SJCRH30 (cell line): ENCODE measurements at places on chromosomes 4 and X.

- peak; percentile 80 for DNase-seq
Measured at GRCh38 chr4:128386761-128387599, 99.4 kb upstream of the PGRMC2 start.

DNA sequence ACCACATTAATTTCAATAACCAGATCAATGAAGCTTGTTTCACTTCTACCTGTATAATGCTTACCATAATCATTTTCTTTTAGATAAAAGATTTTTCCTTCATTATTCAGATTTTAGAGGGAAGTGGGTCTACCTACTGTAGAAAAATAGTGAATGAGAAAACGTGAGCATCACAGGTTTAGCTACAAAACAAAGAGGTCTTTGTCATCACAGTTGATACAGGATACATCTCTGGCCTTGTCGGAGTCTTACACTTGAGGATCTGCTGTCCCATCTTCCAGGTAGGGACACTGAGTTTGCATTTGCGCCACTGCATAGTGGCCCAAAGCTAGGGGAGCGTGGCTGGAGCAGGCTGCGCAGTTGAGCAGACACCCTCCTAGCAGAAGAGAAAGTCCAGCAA lies 710 bp downstream of the CLDN24 start:
- DNase-seq: no peak

DNA sequence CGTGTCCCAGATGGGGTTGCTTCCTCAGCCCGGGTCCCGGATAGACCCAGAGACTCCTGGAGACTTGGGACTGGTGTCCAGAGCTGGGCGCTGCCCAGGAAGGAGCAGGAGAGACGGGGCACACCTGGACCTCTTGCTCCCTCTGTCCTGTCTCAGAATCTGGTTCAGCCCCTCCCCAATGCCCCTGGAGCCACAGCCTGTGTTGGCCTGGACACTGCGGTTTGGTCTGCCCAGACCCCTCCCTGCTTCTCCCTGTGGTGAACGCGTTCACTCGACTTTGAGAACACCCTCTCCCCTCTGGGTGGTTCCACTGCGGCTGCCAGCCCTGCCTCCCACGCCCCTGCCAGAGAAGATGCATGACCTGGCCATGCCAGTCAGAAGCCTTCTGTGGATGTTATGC lies 111.1 kb downstream of the HMX1 start:
- no peak for DNase-seq

- no peak for DNase-seq
Measured at GRCh38 chr4:140213749-140214148, 59.8 kb upstream of the MAML3 start.

- DNase-seq: peak; percentile 38
Measured at GRCh38 chr4:288891-289290, 16.4 kb downstream of the ZNF732 start.

GRCh38 chr4:168360271-168360670 lies 41.7 kb upstream of the DDX60 start:
- DNase-seq: no peak

DNA sequence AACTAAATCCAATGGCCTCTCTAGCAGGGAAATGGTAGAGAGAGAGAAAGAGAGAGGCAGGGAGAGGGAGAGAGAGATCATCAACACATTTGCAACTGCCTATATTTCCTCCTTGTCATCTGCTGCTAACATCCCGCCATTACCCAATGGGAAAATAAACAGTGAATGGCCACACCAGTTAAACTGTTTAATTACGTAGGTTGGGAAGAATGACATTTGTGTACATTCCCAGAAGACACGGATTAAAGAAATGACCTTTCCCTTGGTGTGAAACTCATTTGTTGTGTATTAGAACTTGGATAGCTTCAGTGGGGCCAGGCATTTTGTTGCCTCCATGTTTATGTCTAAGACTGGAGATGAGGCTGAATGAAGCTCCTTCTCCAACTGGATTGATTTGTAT lies 95.8 kb upstream of the GPC4 start:
- no peak for DNase-seq

DNA sequence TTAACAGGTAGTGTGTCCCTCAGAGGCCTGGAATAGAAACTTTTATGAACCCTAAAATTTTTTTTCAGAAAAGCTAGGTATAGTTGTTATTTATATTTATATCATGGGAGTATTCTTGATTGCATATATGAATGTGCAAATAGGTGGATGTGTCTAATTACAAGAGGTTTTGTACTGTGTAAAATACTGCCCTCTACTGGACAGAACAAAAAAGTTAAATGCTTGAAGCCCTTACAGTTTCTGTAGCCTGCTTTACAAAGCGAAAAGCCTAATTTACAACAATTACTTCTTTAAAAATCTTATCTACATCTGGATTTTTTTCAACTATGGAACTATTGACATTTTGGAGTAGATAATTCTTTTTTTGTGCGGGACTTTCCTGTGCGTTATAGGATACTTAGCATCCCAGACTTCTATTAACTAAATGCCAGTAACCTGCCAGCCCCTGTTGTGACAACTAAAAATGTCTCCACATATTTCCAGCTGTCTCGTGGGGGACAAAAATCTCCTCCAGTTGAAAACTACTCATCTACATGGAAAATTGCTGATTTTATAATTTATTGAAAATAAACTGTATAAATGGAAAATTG lies 35.1 kb downstream of the ENPEP start:
- DNase-seq: no peak

DNA sequence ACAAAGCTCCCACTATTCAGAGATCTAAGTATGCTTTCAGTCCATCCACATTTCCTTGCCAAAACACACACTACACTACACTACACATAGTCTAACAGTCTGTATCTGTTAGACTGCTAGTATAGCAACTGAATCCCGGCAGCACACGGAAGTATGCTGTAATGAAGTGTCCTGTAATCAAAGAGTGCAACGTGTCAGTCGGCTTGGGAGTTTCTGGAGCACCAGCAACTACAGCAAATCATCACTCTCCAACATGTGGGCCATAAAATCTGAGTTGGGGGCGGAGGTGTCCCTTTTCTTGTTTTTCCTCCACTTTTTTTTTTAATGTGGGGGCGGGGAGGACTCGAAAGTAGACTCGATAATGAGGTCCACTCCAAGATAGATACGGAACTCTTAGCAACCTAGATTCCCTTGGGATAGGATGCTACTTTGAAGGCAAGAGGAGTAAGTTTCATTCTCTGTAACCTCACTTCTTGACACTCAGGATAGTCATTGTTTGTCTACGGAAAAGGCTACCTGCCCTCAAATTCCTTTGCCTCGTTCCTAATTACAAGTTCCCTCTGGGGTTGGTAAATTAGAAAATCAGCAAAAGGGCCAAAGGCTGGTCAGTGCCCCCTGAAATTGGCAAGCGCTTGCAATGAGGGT lies 722 bp downstream of the SLC10A7 start:
- peak; percentile 59 for DNase-seq

DNA sequence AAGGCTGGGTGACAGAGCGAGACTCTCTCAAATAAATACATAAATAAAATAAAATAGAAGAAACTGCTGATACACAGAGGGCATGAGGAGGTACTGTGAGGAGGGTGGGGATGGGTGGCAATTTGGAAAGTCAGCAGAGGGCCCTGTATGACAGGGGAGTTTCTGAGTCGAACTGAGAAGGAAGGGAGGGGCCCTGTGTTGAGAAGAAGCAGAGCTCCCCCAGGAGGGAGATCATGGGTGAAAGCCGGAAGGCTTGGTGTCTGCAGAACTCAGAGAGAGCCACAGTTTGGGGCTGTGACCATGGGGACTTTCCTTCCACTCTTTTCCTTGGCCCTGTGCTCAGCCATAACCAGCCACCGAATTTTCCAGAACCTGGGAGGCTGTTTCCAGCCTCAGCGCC lies 24.8 kb upstream of the AFAP1 start:
- no peak for DNase-seq

GRCh38 chrX:45233531-45233930 lies 32.9 kb upstream of the DIPK2B start:
- no peak for DNase-seq

- DNase-seq: no peak
Measured at GRCh38 chrX:150642423-150642822, 50.8 kb upstream of the MTMR1 start.

- DNase-seq: no peak
Measured at GRCh38 chr4:184019076-184019475, 114.0 kb downstream of the STOX2 start.

DNA sequence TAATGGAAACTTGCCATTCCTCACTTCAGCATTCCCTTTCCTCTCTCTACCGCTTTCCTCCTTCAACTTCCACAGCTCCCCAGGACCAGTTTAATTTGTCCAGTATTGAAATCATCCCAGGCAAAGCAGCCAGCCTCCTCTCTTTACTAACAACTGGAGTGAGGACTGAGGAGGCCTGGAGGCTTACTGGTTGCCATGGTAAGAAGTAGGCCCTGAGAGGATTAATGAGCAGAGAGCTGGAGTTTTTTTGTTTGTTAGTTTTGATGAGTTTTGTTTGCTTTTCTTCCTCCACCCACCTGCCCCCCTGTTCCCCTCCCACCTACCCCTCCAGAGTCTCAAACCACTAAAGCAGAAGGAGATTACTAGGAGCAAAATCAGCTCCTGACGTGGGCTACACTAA lies 29.5 kb upstream of the PLP1 start:
- DNase-seq: no peak

DNA sequence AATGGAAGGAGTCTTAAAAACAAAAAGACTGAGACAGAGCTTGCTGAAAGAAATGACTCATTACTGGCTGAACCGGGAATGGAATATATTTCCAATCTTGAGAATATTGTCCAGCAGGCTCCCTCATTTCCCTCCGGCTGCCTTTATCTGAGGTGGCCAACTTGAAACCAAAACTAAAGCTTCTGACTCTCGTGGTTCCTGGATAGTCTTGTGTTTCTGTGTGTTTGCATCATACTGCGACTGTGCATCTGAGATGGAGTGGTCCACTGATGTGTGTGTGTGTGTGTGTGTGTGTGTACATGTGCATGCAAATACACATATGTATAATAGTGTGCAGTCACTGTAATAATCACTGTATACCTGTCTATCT lies 145.6 kb upstream of the SCML1 start:
- peak; percentile 17 for DNase-seq

GRCh38 chr4:169015186-169015623 lies 5.2 kb upstream of the CBR4 start:
- DNase-seq: no peak

- no peak for DNase-seq
Measured at GRCh38 chr4:183657564-183657963, 1.4 kb downstream of the RWDD4 start.

DNA sequence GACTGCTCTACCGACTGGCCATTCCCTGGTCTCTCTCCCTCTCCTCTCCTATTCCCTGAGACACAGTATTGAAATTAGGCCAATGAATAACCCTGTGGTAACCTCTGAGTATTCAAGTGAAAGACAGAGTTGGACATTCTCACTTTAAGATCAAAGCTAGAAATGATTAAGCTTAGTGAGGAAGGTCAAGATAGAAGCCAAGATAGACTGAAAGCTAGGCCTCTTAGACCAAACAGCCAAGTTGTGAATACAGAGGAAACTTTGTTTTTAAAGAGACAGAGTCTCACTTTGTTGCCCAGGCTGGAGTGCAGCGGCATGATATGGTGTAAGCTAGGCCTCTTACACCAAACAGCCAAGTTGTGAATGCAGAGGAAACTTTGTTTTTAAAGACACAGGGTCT lies 64.6 kb downstream of the KDM6A start:
- no peak for DNase-seq

DNA sequence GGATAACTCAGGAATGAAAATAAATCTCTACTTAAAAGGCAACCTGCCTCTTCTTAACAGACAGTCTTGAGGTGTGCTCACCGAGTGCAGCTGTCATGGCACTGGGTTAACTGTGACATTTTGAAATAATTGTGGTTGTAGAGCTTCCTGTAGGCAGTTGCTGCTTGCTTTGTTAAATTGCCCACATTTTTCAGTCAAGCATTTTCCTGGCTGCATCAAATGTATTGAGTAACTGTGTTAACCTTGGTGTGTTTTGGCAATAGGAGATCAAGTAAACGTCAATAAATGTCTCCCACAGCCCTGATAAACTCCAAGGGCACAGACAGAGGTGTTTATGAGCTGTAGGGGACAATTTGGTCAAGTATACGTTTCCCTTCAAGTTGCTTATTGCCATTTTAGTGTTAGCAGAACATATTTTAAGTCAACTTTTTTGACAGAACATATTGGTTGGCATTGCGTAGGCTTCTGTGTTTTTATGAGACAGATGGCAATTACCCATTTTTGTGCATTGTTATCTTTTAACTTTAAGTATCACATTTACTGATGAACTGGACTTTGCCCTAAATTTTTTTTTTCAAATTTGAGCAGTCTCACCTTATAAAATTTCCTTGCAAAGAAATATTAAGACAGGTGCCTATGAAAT lies 527.4 kb downstream of the C4orf33 start:
- peak; percentile 12 for DNase-seq

DNA sequence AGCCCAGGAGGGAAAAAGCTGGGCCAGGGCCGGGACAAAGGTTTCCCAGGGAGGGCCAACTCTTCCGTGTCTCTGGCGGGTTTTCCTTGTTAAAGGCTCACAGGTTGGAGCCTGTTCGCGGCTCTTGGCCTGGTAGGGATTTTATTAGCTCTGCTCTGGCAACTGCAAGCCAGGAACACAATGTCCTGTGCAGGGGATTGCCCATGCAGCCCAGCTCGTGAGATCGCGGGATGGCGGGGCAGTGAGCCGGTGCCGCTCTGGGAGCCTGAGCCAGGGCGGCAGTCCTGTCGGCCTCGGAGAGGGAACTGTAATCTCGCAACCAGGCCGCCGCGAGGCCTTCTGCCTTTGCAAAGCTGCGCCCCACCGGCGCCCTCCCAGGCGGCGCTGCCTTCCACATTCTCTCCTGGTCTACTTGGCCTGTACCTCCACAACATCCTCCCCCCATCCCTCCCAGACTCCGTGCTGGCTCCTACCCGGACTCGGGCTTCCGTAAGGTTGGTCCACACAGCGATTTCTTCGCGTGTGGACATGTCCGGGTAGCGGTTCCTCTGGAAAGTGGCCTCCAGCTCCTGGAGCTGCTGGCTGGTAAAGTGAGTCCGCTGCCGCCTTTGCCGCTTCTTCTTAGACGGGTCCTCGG lies 2.1 kb downstream of the PITX2 start:
- DNase-seq: peak; percentile 87

GRCh38 chr4:244471-244870 lies 60.8 kb downstream of the ZNF732 start:
- DNase-seq: peak; percentile 44

- no peak for DNase-seq
Measured at GRCh38 chrX:68821616-68822015, 7.2 kb upstream of the EFNB1 start.

DNA sequence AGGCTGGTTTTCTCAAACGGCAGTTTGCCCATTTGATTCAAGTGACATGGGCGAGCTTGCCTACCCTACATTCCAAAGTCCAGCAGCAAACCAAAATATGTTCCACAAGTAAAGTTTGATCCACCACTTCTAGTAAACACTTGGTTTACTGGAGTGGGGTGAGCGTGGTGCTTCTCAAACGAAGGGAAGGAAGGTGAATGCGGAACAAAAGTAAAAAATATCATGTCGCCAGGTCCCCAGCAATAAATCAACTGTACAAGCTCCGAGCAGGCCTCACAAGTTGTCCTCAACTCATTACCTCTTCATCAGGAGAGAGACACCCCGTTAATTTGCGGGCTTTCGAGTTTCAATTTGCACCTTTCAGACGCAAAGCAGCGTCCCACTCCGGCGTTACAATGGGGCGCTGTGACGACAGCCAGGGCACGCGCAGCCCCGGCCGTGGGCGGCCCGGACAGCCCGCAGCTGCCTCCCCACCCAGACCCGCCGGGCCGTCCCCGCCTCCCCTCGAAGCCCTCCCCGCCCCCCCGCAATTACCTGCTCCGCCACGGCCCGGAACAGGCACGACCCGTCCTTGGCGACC lies 1.0 kb downstream of the OTUD4 start:
- DNase-seq: peak; percentile 52
